Endothelial cell (in vitro differentiated cells): ENCODE measurements at places on chromosomes 11 and 22. TPM values are rescaled to one million over a fixed set of nuclear protein-coding genes. Genes with fewer than 3 reads are reported as not detected.

DNA sequence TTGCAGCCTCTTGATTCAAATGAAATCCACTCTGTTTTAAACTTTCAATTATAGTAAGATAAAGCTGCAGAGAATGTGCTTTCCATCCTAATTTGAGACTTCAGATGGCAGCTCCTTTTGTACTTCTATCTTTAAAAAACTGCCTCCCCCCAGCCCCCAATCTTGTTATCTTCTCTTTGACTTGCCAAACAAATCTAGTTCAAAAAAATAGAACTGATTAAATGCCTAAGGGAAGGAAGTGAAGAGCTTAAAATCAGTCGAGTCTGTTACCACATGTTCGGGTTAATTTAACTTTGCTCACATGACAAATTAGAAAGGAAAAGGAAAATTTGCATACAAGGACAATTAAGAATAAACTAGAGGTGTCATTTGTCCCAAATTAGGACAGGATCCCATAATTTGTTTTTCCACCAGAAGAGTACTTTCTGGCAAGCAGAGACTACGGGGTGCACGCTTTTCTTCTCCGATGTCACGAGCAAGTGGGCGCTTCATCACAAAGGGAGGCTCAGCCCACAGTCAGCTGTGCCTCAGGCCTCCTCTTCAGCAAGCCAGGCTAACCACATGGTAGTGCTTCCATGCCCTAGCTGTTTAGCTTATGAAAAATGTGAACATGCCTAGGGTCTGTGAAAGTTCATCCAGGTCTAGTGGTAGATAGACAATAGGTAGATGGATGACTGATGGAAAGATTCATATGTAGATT is 69.0 kb upstream of the LDLRAD3 start:
- H3K27ac ChIP-seq, result no peak overlapping the region
- no peak overlapping the region for H3K4me3 ChIP-seq
- H3K36me3 ChIP-seq, result no peaks in the 10 kb centered on the region
- peaks cover 4% of the 10 kb centered on the region for H3K27me3 ChIP-seq
- no peak for DNase-seq
- no peaks in the 10 kb centered on the region for H3K4me1 ChIP-seq

DNA sequence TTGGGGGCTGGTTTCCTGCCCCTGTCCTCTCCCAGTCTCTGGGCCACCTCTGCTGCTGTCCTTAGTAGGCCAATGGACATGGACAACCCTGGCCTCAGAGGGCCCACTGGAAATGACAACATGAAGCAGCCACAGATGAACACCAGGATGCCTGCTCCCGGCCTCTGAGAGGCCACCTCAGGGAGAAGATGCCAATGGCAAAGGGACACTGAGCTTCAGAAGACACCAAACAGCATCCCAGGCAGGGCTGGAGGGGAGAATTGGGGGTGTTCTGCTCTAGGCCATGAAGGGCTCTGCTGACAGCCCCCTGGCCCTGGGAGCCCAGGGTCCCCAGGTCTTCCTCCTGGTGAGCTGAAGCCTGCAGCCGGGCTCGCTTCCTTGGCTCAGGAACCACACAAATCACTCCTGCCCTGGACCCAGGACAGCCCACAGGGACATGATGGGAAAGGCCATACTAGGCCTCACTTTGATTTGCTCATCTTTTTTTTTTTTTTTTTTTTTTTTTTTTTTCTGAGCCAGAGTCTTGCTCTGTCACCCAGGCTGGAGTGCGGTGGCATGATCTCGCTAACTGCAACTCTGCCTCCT is 45.3 kb downstream of the TPBGL start:
- H3K36me3 ChIP-seq, result peaks cover 52% of the 10 kb centered on the region
- no peak overlapping the region for H3K27ac ChIP-seq
- no peak overlapping the region for H3K4me3 ChIP-seq
- no peak for DNase-seq
- H3K27me3 ChIP-seq, result peaks cover 18% of the 10 kb centered on the region

DNA sequence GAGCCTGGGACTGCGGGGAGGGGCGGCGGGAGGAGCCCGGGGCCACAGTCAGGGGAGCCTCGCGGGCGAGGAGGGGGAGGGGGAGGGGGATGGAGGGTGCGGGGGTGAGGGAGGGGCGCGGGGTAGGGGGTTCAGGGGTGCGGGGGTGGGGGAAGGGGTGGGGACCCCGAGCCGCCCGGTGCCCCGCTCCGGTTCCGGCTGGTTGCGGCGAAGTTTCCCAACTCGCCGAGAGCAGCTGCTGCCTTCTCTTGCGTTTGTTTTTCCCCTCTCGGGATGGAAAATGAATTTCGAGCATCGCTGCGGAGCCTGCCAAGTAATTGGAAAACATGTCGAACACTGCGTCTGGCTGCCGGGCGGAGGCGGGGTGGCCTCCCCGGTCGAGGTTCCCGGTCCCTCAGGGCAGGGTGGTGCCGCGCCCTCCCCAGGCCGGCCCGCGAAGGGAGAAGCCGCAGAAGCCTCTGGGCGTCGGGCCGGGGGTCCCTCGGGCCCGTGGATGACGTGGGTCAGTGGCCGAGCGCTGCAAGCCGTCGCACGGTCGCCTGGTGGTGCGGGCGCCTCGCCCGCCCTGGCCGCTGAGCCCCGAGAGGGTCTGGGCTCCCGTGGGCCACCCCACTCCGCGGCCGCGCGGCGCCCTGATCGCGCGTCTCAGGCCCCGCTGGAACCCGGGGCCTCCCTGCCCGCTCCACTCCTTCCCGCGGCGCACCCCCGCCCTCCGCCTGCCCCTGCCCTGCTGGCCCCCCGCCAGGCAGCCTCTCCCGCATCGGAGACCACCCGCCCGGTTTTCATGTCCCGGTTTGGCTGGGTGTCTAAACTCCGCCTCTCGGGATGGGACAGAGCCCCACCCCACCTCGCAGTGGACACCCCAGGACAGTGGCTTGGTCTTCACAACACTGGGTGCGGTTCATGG is 12.1 kb downstream of the SPATA19 start:
- no peaks in the 10 kb centered on the region for H3K36me3 ChIP-seq
- peaks cover 14% of the 10 kb centered on the region for H3K27me3 ChIP-seq

GRCh38 chr11:122240638-122241037 is 124.6 kb upstream of the BLID start:
- no peak overlapping the region for H3K4me3 ChIP-seq
- DNase-seq, result no peak
- no peaks in the 10 kb centered on the region for H3K27me3 ChIP-seq
- no peak overlapping the region for H3K27ac ChIP-seq
- no peaks in the 10 kb centered on the region for H3K36me3 ChIP-seq

GRCh38 chr11:59429924-59430516 is 3.8 kb upstream of the OR5A2 start:
- no peak overlapping the region for H3K4me3 ChIP-seq
- no peaks in the 10 kb centered on the region for H3K27me3 ChIP-seq
- H3K36me3 ChIP-seq, result no peaks in the 10 kb centered on the region
- peak; percentile 64 for DNase-seq
- peaks cover 11% of the 10 kb centered on the region for H3K4me1 ChIP-seq

DNA sequence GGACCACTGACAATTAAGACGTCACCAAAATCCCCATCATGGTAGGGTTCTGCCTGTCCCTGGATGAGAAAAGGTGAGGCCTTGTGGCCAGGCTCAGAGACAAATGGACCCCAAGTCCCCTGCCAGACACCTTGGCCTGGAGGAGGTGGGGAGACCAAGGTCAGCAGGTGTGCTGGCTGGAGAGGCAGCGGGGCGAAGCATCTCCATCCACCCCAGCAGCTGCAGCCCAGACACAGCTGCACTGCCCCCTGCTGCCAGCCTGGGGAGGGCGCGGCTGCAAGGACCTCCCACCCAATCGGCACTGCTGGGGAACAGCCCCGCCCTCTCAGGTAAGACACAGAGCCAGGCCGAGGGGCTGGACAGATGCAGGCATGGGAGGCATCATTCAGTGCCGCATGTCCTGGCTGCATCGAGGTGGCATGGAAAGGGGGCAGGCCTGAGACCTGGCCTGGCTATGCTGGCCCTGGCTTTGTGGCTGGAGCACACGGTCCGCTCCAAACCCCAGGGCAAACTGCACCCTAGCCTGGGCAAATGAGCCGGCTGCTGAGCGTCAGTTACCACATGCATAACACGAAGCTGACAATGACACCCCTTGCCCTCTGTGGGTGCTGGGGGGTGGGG is 12.2 kb upstream of the MFNG start:
- peaks cover 9% of the 10 kb centered on the region for H3K27me3 ChIP-seq
- DNase-seq, result peak; percentile 78
- H3K27ac ChIP-seq, result no peak overlapping the region

GRCh38 chr22:39254789-39255298 is 10.1 kb upstream of the PDGFB start:
- H3K4me3 ChIP-seq, result no peak overlapping the region
- H3K4me1 ChIP-seq, result peaks cover 38% of the 10 kb centered on the region
- no peaks in the 10 kb centered on the region for H3K36me3 ChIP-seq
- H3K27me3 ChIP-seq, result peaks cover 2% of the 10 kb centered on the region

- no peaks in the 10 kb centered on the region for H3K4me1 ChIP-seq
- H3K36me3 ChIP-seq, result no peaks in the 10 kb centered on the region
Measured at GRCh38 chr22:39388261-39389011, 11.1 kb upstream of the TAB1 start.

DNA sequence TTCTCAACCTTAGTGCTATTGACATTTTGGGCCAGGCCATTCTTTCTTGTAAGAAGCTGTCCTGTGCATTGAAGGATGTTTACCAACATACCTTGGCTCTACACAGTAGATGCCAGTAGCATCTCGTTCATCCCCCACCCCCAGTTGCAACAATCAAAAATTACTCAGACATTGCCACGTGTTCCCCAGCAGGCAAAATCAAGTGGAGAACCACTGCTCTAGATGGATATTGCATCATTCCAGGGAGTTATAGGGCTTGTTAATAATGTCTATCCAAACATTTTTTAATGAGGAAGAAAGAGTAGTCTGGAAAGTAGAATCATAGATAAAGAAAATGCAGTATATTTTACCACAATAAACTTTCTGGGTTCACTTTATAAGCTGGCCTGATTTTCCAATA is 64.1 kb downstream of the PRMT3 start:
- H3K4me1 ChIP-seq, result no peaks in the 10 kb centered on the region
- no peaks in the 10 kb centered on the region for H3K27me3 ChIP-seq
- no peak for DNase-seq
- no peaks in the 10 kb centered on the region for H3K36me3 ChIP-seq
- H3K27ac ChIP-seq, result no peak overlapping the region

DNA sequence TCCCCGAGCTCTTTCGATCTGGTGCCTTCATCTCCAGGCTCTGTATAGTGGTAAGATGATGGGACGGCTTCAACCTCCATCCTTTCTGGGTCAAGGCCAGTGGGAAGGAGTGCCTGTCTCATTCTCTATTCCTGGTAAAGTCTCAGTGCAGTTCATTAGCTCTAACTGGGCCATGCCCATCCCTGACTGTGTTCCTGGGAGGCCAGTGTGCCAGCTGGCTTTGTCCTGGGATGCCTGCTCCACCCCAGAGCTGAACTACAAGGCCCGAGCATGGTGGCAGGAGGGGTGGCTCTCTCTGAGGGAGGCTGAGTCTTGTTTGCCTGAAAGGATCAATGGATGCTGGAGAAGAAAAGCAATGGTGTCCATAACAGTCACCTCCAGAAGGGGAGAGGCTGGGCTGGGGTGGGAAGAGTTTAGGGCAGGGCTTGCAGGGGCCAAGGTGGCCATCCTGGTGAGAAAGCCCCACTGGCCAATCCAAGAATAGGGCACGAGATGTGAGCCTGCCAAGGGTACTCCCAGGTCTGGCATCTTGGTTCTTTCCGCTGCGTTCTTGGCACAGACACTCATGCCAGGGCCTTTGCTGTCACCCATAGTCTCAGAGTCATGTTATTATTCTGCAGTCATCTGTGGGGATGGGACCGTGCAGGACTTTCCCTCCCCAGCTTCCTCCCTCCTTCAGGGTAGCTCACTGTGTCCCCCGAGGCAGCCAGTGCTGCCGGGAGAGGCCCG is 60.1 kb downstream of the PARVB start:
- H3K4me1 ChIP-seq, result no peaks in the 10 kb centered on the region
- H3K4me3 ChIP-seq, result no peak overlapping the region
- DNase-seq, result no peak
- H3K36me3 ChIP-seq, result peaks cover 16% of the 10 kb centered on the region

- no peak overlapping the region for H3K4me3 ChIP-seq
- H3K27ac ChIP-seq, result no peak overlapping the region
- H3K4me1 ChIP-seq, result peaks cover 3% of the 10 kb centered on the region
Measured at GRCh38 chr11:131763193-131763890, 392.9 kb downstream of the NTM start.

DNA sequence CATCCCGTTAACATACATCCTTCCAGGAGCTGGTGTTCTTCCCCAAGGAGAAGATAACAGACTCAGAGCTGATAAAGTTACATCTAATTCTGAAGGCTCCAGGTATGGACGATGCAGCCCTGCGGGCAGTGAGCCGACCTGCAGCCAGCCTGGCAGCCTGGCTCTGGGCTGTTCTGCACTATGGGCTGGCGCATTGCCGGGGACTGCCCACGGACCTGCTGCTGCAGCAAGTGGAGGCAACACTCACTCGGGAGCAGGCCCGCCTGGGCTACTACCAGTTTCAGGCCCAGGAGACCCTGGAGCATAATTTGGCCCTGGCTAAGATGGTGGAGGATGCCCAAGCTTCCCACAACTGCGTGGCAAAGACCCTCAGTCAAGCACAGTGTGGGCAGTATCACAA is 39.7 kb downstream of the RRP8 start:
- no peak overlapping the region for H3K4me3 ChIP-seq
- H3K27ac ChIP-seq, result no peak overlapping the region
- peaks cover 14% of the 10 kb centered on the region for H3K36me3 ChIP-seq
- peaks cover 12% of the 10 kb centered on the region for H3K4me1 ChIP-seq
- H3K27me3 ChIP-seq, result peaks cover 10% of the 10 kb centered on the region

DNA sequence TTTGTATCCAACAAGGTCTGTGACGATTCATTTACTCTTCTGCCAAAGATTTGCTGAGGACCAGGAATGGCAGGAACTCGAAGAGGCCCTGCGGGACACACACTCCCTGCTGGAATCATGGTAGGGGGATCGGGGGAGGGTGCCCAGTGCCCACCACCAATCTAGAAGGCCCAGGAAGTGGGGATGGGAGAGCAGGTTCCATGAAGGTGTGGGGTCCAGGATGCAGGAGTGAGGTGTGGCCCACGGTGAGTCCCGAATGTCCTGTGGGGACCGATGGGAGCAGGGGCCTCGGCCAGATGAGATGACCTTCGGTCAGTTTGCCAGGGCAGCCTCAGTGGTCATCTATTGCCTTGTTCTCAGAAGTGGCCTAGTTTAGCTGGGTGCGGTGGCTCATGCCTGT is 492.7 kb downstream of the BRD1 start:
- H3K27ac ChIP-seq, result no peak overlapping the region
- no peak for DNase-seq

DNA sequence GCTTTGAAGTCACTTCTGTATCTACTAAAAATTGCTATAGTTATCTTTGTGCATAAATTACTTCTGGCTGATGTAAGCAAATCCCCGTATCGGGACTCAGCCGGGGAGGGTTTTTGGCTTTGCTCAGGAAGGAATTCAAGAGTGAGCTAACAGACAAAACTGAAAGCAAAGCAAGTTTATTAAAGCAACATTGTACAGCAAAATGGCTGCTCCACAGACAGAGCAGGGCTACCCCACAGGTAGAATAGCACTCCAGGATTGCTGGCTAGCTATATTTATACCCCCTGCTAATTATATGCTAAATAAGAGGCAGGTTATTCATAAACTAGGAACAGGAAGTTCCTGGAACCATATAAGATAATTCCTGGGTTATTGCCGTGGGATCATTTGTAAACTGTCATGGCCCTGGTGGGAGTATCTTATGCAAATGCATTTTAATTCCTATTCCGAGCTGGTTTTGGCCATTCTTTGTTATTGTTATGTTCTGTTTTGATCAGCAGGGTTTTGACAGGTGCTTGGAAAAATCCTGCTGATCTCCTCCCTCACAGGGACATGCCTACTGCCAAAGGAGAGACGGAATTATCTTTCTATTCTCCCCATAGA is 15.2 kb downstream of the MIF start:
- DNase-seq, result no peak
- H3K27ac ChIP-seq, result no peak overlapping the region
- no peak overlapping the region for H3K4me3 ChIP-seq
- peaks cover 3% of the 10 kb centered on the region for H3K36me3 ChIP-seq
- peaks cover 11% of the 10 kb centered on the region for H3K4me1 ChIP-seq

MS4A4A gene
- not detected for total RNA-seq
